Hematopoietic multipotent progenitor cell treated with erythropoietin and hydrocortisone succinate and interleukin-3 and kit ligand, for 17 days (in vitro differentiated cells): ENCODE measurements at places on chromosomes 6 and 20.

- DNase-seq, result no peak
Observed at GRCh38 chr20:45993197-45993951, 15.3 kb upstream of the MMP9 start.

DNA sequence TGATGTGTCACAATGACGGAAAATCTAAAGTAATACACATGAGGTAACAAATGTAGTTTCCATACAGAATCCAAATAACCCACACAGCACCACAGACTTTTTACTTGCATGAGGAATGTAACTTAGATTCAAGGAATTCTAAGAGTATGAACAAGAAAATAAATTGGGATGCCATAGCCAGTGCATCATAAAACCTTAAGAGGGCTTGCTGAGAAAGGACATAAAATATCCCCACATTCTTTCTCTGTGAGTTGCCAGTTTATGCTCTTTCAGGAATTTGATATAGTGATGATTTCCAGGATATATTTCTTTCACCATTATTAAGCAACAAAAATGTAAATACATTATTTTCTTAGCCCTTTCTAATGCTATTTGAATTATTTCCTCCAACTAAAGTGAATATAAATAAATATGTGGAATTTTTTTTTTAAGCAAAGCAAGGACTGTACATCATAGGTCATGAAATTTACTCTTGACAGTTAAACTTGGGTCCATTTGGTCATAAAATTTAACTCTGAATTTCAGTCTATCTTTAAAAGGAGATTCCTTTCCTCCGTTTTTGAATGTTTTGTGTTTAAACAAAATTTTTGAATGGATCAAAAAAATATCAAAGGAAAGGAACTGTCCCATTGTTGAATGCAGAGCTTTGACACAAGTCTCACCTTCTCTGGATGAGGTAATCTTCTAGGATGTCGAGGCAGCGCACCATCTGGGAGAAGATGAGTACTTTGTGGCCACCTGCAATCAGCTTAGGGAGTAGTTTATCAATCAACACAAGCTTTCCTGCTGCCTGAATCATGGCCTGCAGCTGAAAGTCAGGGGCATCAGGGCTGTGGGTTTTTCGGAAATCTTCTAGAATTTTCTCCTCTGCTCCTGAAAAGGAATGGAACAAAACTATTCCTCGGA, 116.3 kb upstream of the EMILIN3 start:
- DNase-seq, result no peak

- no peak for DNase-seq
Observed at GRCh38 chr6:109056661-109057060, 38.0 kb downstream of the SESN1 start.

DNA sequence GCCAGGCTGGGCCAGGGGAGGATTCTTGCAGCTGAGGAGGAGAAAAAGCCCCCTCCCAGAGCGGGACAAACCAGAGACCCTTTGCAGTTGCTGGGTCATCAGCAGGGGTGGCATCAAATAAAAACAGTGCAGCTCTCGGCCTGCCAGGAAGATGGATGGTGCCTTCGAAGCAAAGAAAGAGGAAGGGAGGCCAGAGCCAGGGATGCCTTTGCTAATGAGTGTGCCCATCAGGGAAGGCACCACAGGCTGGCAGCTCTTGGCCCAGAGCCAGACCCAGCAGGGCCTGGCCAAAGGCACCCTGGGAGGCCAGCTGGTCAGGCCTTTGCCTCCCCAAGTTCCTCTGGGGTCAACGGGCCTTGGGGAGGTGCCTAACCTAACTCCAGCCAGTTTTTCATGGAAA, 26.3 kb upstream of the ZNF318 start:
- no peak for DNase-seq

- DNase-seq, result no peak
Observed at GRCh38 chr20:63678071-63678470, 18.4 kb upstream of the TNFRSF6B start.

DNA sequence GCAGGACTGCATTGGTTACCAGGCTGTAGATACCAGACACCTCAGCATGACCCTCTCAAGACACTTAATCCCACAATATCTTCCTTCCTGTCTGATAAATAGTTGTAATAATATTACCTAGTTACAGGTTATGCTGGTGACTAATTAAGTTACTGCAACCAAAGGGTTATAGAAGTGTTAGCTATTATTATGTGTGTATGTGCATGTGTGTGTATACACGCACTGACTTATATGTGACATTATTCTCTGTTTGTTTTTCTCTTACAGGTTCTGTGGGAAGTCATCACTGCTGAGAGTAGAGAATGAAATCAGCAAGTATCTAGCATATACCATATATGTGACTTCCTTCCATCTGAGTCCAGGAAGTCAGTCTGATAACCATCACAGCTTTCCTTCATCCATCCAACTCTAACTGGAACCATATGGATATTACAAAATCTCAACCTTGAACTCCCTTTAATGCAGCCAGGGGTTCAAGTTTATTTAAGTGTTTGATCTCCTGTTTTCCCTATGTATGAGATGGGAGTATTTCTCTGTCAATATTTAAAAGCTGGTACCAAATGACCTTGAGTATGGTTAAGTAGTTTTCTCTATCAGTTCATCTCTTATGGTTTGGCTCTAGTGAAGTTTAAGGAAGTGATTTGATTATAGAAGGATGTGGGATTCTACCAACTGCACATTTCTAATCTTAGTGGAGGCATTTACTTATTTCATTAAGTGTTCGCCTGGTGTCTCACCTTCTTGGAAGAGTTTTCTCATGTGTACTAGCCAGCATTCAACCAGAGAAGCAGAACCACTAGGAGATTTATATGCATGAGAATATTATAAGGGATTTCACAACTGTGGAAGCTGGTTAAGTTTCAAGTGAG, 313.2 kb downstream of the HIVEP2 start:
- no peak for DNase-seq
